ENCODE measurements at places on chromosomes 4 and X.

DNA sequence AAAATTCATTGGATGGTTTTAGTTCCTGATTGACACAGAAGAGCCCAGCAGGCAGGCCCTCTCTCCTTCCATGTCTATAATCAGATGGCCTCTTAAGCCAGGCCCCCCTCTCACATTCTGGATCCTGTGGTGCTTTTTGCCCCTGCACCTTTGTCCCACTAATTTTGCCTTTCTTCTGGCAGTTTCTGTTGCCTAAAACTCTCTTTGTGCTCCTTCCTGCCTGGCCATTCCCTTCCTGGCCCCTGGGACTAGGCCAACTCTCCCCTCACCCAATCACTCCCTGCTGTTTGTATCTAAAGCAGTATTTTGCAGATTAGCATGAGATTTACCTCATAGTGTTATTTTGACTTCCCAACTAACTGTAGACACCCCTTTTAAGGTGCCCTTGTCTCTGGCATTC lies 42.7 kb upstream of the DDX3X start:
- no peak for DNase-seq

DNA sequence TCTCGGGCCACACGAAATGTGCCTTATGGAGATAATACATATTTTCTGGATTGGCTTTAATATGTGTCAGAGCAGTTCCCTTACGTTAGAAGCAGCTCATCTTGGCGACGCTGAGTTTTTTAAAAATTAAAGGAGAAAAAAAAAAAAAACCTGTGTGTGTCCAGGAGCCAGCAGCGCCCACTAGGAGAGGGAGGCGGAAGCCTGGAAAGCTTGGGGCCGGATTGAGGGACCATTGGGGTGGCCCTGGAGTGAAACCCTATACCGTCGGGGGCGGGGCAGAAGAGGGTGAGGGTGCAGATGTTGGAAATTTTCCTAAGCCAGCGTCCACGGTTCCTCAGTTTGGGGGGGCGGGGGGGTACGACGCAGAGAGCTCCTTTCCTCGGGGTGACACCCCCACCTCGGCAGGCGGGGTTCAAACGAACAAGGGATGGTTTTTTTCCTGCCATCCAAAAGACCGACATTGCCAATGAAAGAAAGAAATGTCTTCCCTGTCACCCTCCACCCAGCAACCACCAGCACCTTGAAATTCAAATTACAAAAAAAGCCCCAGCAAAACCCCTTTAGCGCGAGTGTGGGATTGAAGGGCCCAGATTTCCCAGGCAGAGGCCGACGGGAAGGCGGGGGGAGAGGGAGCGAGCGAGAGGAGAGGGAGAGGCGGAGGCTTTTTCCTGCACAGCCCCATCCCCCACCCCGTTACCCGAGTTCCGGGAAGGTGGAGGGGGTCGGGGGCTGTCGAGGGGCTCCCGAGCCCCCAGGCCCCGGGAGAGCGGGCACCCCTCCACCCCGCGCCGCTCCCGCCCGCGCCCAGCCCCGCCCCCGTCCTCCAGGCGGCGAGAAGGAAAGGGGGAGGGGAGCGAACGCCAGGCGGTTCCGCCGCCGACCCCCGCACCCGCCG lies 859 bp downstream of the SMARCA1 start:
- no peak for DNase-seq

DNA sequence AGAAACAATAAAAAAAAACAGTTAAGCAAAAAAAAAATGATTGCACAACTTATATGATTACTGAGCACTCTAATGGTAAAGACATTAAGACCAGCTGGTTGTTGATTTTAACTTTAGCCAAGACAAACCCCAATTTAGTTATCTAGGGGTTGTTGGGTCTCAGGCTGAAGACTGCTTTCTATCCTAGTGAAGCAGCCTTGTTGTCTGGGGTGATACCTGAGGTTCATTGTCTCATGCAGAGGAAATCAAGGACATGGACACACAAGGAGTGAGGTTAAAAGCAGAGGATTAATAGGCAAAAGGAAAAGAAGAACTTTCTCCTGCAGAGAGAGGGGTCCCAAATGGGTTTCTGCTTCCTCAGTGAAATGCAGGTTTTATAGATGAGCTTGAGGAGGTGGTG lies 40.0 kb upstream of the CYP2U1 start:
- no peak for DNase-seq

GRCh38 chr4:9987749-9988362 lies 33.4 kb downstream of the SLC2A9 start:
- no peak for DNase-seq

GRCh38 chr4:100945789-100946188 lies 401.5 kb downstream of the PPP3CA start:
- DNase-seq: no peak

DNA sequence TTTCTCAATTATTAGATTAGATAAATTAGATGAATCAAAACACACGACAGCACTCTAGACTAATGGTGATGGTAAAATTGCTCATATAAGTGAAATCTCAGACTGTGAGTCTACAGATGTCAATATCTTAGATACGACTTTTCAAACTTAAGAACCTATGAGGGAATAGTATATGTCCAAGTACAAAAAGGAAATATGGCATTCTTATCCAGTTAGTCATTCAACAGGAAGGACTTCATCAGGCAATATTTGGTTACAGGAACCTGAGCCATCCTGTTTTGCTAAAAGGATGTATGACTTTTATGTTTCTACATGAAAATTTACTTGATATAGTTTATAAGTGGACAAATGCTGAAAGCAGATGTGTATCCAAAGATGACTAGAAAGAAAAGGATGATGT lies 107.0 kb downstream of the CT47B1 start:
- DNase-seq: no peak

- DNase-seq: no peak
Observed at GRCh38 chr4:33715841-33716395, 2528.4 kb downstream of the ARAP2 start.

DNA sequence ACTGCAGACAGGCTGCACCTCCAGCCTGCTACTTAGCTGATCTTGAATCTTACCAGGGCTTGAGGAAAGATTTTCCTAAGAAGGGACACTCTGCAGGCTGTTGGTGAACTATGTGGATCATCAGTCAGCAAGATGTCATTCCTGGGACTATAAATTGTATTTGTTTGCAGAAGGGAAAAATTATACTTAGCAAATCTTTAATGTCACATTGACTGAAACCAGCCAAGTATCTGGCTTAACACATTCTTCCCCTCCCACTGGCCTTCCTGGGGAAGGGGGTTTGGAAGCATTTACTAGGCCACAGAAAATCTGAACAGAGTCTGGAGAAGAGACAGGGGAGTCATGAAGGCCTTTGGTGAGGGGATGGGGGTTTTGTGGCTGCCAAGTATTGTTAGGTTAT lies 156.7 kb upstream of the EOLA2 start:
- DNase-seq: no peak

DNA sequence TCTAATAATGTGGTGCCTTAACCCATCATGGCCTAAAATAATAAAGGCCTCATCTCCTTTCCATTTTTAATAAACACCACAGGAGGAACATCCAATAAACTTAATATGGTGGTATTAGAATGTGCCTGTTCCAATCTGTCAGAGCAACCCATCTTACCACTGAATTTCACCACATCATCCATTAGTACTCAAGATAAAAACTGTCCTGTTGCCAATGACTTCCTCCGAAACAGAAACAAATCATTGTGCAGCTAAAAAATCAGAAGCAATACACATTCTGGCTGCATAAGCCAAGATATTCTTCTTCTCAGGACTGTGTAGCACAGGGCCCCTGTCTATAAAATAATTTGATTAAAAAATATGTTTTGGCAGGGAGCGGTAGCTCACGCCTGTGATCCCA lies 18.5 kb downstream of the TLR10 start:
- DNase-seq: no peak

DNA sequence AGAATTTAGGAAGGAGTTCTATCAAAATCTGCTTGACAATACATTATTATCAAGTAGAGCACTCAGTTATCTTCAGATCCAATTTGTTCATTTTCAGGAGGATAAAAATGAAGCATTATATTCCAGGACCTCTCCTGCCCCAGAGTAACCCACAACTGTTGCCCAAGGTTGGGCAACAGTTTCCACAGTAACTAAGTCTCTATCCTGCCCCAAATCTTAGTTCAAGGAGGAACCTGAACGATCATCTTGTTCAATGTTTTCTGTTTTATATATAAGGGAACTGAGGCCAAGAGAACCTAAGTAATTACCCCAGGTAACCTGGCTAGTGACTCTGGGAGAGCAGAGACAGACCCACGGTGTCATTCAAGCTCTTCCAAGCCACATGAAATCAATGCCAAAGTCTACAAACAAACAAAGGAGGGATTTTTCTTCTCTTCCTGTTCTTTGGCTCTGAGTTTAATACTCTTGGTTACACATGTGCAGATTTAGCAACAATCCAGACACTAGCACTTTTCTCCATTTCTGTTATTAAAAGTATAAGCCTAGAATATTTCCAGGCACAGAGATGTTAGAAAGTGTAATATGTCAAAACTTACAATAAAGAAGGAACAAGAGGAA lies 105.6 kb downstream of the C4orf51 start:
- DNase-seq: no peak

DNA sequence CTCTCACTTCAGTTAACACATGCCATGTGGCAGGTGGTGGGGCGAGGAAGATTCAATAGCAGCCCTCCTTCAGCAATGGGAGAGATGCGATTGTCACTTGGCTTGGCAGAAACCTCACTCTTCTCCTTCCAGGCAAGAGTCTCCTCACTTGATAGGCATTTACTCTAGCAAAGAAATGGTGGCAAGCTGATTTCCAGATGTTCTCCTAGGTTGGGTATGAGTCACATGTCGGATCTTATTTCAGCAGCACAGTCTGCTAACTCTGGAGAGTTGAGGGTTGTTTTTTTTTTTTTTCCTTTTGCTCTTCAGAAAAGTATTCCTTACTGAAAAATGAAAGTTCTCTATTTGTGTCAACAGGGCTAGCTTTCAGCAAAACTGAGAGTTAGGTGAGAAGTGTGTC lies 119.5 kb upstream of the CHRDL1 start:
- no peak for DNase-seq

DNA sequence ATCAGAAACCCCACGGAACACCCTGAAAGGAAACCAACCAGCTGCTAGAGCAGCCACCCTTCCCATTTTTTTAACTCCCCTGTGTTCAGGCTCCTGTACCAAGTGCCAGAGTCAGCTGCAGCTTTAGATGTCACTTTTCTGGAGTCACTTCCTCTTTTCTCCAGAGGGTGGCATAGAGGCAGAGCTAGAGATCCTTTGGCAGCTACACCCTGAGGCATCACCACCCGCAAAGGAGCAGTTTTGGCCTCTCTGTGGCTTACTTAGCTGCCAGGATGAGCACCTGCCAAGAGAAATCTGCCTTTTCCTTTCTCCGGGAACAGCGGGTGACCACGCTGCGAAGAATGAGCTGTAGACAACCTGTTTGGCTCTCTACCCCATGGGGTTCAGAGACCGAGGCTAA lies 58.0 kb upstream of the CHRDL1 start:
- DNase-seq: no peak

GRCh38 chr4:4456351-4456750 lies 69.4 kb downstream of the NSG1 start:
- no peak for DNase-seq

GRCh38 chr4:138562544-138562991 lies 320.4 kb upstream of the SLC7A11 start:
- no peak for DNase-seq

DNA sequence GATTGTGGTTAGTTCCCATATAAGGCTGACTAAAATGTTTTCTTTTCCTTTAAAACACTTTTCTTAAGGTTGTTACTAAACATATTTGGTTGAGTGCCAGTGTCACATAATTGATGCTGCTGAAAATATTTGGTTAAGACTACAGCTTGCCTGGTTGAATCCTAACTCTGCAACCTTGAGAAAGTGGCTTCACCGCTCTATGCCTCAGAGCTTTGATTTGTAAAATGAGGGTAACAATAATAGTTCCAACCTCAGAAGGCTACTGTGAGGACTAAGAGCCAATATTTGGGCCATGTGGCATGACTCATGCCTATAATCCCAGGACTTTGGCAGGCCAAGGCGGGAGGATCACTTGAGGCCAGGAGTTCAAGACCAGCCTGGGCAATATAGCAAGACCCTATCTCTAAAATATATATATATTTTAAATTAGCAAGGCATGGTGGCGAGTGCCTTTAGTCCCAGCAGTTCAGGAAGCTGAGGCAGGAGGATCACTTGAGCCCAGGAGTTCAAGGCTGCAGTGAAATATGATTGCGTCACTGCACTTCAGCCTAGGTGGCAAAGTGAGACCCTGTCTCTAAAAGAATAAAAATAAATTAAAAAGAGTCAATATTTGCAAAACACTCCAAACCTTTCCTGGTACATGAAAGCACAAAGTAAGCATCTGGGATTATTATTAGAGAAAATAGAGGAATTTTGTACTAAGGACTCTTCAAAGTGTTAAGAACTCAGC lies 7.1 kb upstream of the NEIL3 start:
- DNase-seq: no peak
